CD4-positive, alpha-beta T cell (primary cell): ENCODE measurements at places on chromosomes 4 and X. TPM values are rescaled to one million over a fixed set of nuclear protein-coding genes. Genes with fewer than 3 reads are reported as not detected.

DNA sequence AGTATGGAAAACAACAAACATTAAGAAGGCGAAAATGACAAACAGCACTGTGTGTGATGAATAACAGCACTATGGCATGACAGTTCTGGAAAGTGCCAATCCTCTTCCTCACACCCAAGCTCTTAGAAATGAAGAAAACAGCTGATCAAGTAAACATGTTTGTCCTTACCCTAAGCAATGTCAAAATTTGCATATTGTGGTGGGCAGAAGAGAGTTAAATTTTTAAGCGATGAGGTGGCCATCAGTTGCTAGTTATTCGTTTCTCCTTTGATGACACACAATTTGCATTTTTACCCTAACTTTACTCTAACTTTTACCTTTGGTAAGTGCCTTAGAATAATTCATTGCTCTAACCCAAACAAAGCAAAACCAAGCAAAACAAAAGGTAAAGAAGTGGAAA is 8.8 kb downstream of the PROM1 start:
- no peak overlapping the region for H3K27ac ChIP-seq
- no peaks in the 10 kb centered on the region for H3K36me3 ChIP-seq
- no peaks in the 10 kb centered on the region for H3K4me1 ChIP-seq
- H3K4me3 ChIP-seq, result no peak overlapping the region
- H3K27me3 ChIP-seq, result peaks cover 11% of the 10 kb centered on the region

DNA sequence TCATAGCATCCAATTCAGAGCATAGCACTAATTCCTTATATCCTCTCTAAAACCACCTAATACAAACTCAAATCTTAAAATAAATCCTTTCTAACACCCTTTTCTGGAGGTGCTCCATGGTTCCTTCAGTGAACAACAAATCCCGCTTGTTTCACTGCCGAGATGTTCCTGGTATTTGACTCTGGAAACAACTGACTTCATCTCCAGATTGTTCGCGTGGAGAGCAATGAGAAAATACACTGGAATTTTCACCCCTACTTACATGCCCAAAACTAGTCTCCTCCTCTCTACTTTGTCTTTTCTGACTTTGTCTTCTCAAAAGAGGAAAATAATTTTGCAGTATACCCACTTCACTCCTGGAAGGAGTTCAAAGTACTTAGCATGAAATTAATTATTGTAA is 129.0 kb downstream of the PLS3 start:
- no peak for DNase-seq
- no peaks in the 10 kb centered on the region for H3K27me3 ChIP-seq
- no peak overlapping the region for H3K27ac ChIP-seq
- no peaks in the 10 kb centered on the region for H3K4me1 ChIP-seq
- no peaks in the 10 kb centered on the region for H3K36me3 ChIP-seq

PDCL2 gene
- total RNA-seq, result not detected

- no peak overlapping the region for H3K4me3 ChIP-seq
- no peaks in the 10 kb centered on the region for H3K36me3 ChIP-seq
- no peaks in the 10 kb centered on the region for H3K27me3 ChIP-seq
- no peak overlapping the region for H3K27ac ChIP-seq
Observed at GRCh38 chrX:9207142-9207541, 173.2 kb upstream of the FAM9B start.

DNA sequence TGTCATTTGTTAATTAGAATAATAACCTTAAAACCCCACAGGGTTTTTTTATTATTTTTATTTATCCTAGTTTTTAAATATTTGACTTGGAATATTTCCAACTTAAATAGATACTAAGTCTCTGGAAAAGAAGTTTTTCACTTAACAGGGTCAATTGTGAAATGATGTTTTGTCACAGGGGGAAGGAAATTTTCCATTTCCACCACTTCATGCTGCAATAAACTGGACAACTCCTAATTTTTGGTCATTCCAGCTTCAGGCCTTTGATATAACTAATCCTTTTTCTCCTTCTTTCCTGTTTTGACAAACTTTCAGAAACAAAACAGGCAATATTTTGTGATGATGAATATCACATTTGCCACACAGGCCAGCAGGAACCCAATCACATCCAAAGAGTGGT is 45.3 kb downstream of the UGT2B10 start:
- no peak overlapping the region for H3K27ac ChIP-seq
- no peak for DNase-seq
- no peaks in the 10 kb centered on the region for H3K4me1 ChIP-seq
- H3K27me3 ChIP-seq, result no peaks in the 10 kb centered on the region
- no peak overlapping the region for H3K4me3 ChIP-seq
- H3K36me3 ChIP-seq, result no peaks in the 10 kb centered on the region
